Cortex of kidney (tissue), 1 donor: ENCODE measurements at places on chromosomes 1 and 21.

DNA sequence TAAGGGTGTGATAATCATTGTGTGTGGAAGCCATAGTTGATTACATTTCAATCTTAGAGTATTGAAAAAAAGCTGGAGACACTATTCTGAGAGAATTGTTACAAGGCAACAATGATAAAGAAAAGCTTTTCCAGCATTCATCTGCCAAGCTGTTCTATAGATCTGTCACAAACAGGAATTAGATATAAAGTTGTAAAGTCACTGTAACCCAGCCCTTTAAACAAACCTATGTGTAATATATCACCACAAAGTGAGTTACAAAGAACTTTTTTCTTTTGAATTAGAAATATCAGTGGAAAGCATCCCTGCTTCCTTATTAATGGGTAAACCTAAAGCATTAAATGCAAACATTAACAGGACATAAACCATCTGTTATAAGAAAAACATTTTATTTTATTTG lies 55.4 kb downstream of the RPAP2 start:
- DNase-seq: no peak

GRCh38 chr21:21238629-21239400 lies 240.6 kb downstream of the NCAM2 start:
- DNase-seq: no peak

DNA sequence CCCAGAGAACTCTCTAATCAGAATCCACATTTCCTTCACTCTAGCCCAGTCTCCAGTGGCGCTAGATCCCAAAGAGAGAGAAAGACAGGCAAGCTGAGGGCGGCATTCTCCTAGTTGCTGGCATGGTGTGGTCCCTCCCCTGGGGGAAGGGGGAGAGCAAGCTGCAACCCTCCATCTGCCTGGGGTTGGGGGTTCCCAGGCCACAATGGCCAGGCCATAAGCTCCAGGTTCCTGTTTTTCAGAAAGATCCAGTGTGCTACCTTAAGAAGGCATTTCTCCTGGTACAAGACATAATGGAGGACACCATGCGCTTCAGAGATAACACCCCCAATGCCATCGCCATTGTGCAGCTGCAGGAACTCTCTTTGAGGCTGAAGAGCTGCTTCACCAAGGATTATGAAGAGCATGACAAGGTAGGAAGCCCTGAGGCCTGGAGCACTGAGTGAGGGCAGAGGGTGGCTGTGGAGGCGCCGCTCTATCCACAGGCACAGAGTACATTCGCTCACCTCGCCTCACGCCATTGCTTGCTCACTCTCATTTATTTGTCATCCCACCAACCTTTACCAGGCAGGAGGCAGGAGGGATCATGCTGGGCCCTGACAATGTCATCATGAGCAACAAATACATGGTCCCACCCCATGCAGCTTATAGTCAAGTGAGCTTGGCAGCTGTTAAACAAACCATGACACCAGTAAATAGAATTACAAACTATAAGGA lies 6.6 kb downstream of the CSF1 start:
- DNase-seq: no peak

DNA sequence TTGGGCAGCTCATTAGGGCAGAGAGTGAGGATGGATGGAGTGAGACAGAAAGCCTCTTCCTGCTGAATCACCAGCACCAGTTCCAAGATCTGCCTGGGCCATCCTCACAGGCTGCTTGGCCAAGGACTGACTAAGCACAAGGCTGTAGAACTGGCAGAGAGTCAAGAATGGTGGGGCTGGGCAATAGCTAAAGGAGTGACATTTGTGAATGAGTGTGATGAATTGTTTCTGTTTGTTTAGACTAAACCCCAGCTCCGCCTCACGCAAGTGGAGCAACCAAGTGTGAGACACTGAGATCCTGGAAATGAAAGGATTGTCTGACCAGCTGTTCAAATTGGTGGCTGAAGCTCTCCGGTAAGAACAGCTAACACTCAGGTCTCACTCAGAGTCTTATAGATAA lies 38.6 kb downstream of the BRINP2 start:
- no peak for DNase-seq
